Psoas muscle (tissue), 8 donors: ENCODE measurements at places on chromosomes 13 and 19. TPM values are rescaled to one million over a fixed set of nuclear protein-coding genes. Genes with fewer than 3 reads are reported as not detected.

DNA sequence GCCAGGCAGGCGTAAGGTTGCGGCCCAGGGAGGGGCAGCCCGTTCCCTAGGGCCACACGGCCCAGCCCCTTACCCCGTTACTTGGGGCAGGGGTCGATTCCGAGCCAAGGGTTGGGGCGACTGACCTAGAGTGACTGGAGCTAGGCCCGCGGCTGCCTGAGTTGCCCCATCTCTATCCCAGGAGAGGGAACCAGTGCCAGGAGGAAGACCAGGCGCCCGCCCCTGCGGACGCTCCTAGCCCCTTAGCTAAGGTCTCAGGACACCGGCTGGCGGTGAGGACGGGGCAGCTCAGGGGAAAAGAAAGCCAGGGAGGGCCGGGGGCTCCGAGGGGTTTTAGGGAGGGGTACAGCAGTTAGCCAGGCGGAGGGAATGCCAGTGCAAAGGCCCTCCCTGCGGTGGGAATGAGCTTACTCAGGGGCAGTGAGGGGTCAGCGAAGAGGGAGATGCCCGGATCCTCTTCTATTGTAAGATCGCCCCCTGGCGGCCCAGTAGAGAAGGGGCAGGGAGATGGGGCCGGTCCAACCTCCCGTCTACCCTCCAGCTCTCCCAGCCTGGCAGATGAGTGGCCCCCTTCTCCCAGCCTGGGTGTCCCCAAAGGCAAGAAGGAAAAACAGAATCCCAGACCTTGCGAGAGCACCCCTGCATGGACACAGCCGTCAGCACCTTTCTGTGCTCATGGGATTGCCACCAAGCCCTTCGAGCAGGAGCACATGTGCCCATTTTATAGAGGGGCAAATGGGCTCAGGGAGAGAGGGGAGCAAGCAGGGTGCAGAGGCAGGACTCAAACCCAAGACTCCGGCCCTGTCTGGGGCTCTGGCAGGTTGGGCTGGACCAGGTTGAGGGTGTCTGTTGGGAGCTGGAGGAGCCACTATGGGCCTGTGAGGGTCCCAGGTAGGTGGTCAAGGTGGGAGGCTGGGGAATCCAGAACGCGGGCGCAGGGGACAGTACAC is 16.3 kb downstream of the CILP2 start:
- H3K36me3 ChIP-seq, result no peaks in the 10 kb centered on the region
- DNase-seq, result no peak
- H3K4me3 ChIP-seq, result no peak overlapping the region

DNA sequence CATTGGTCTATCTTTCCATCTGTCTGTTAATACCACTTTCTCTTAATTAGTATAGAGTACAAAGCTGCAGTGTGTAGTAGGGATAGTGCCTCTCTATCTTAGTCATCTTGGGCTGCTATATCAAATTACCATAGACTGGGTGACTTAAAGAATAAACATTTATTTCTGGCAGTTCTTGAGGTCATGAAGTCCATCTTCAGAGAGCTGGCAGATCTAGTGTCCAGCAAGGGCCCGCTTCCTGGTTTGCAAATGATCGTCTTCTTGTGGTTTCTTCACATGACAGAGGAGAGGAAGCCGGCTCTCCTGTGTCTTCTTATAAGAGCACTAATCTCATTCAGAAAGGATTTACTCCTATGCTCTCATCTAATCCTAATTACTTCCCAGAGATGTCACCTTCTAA is 6.1 kb downstream of the ZNF700 start:
- no peak overlapping the region for H3K4me3 ChIP-seq
- DNase-seq, result no peak
- H3K4me1 ChIP-seq, result peaks cover 7% of the 10 kb centered on the region
- no peaks in the 10 kb centered on the region for H3K27me3 ChIP-seq
- peaks cover 3% of the 10 kb centered on the region for H3K36me3 ChIP-seq
- H3K27ac ChIP-seq, result no peak overlapping the region

GRCh38 chr19:29680447-29680846 is 15.2 kb downstream of the PLEKHF1 start:
- peak; percentile 85 for DNase-seq
- H3K27ac ChIP-seq, result peak overlapping the region; percentile 86
- H3K4me1 ChIP-seq, result peaks cover 77% of the 10 kb centered on the region
- H3K36me3 ChIP-seq, result no peaks in the 10 kb centered on the region
- no peaks in the 10 kb centered on the region for H3K27me3 ChIP-seq

- no peaks in the 10 kb centered on the region for H3K36me3 ChIP-seq
- H3K4me3 ChIP-seq, result no peak overlapping the region
Observed at GRCh38 chr13:26342898-26343297, 89.0 kb downstream of the CDK8 start.

DNA sequence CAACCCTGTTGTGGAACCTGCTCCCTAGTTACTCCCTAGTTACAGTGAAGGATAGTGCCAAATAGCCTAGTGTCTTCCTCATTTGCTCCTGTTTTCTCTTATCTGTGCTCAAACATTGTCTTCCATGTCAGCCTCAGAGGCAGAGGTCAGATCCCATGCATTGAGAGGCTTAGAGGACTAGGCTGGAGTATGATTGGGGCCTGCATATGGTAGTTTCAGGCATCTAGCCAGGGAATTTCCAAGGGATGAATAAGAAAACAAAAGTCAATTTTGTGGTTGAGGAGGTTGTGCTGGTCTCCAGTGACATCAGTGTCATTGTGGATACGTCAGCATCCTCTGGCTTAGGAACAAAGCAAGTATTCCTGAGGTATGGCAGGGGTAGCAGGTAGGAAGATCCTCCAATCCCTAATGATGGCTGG is 9.4 kb downstream of the ZNF546 start:
- peaks cover 62% of the 10 kb centered on the region for H3K36me3 ChIP-seq
- H3K27ac ChIP-seq, result no peak overlapping the region
- peaks cover 5% of the 10 kb centered on the region for H3K4me1 ChIP-seq
- H3K4me3 ChIP-seq, result no peak overlapping the region

- peaks cover 4% of the 10 kb centered on the region for H3K4me1 ChIP-seq
- peak overlapping the region; percentile 83 for H3K4me3 ChIP-seq
- peak; percentile 85 for DNase-seq
- no peaks in the 10 kb centered on the region for H3K27me3 ChIP-seq
- peak overlapping the region; percentile 79 for H3K27ac ChIP-seq
Observed at GRCh38 chr19:49361438-49362047, 673 bp downstream of the TEAD2 start.

DNA sequence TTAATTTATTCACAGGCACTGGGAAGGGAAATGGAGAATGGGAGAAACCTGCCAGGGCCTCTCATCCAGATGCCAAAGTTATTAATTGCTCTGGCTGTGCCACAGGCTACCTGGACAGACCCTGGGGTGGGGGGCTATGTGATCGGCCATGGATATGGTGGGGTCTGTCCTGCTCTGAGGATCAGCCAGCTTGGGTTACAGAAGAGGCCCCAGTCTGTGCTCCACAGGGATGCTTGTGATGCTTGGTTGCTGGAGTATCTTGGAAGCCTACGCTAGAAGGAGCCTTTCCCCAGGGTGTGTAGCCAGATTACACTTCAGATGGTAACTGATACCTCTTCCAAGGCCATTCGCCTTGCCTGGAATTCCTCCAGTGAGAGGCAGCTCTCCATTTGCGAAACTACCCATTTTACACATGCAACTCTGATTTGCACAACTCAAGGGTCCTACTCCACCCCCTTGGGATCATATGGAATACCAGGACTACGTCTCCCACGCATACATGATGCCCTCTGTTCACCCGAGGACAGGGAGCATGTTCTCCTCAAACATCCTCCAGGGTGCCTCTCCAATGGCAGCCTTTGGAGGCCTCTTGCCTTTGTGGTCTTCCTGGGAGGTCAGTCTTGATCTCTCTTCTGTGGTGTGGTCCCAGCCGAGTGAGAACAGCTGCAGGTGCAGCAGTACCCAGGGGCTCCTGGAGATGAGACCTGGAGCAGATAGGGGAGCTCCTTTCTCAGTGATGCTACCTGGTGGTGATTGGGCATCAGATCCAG is 186.6 kb upstream of the TSHZ3 start:
- no peak overlapping the region for H3K4me3 ChIP-seq
- no peak overlapping the region for H3K27ac ChIP-seq
- no peaks in the 10 kb centered on the region for H3K27me3 ChIP-seq
- H3K4me1 ChIP-seq, result no peaks in the 10 kb centered on the region

FAM216B gene
- not detected for total RNA-seq

DNA sequence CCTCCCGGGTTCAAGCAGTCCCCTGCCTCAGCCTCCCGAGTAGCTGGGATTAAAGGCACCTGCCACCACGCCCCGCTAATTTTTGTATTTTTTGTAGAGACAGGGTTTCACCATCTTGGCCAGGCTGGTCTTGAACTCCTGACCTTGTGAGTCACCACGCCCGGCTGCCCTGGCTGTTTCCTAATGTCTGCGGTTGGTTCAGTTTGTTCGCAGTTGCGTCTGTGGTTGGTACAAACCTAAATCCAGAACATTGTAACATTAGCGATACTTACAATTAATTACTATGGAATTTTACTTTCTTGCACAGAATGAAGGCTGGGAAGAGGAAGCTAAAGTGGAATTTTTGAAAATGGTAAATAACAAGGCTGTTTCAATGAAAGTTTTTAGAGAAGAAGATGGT is 38.1 kb downstream of the RNF17 start:
- H3K36me3 ChIP-seq, result no peaks in the 10 kb centered on the region
- no peak overlapping the region for H3K4me3 ChIP-seq
- H3K27me3 ChIP-seq, result no peaks in the 10 kb centered on the region
- H3K27ac ChIP-seq, result no peak overlapping the region

GRCh38 chr19:8158411-8159074 is 9.2 kb upstream of the FBN3 start:
- H3K27me3 ChIP-seq, result peaks cover under 1% of the 10 kb centered on the region
- no peak for DNase-seq
- no peak overlapping the region for H3K4me3 ChIP-seq
- H3K36me3 ChIP-seq, result no peaks in the 10 kb centered on the region

DNA sequence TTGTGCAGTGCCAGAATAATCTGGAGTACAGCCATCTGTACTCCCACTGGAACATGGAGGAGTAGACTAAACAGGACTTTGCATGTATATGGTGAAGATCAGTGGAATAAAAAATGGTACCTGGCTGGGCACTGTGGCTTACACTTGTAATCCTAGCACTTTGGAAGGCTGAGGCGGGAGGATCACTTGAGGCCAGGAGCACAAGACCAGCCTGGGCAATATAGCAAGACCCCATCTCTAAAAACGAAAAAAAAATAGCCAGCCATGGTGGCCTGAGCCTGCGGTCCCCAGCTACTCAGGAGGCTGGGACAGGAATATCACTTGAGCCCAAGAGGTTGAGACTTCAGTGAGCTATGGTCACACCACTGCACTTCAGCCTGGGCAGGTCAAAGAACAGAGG is 20.0 kb downstream of the UBA2 start:
- no peaks in the 10 kb centered on the region for H3K27me3 ChIP-seq
- no peak overlapping the region for H3K4me3 ChIP-seq
- H3K36me3 ChIP-seq, result peaks cover 100% of the 10 kb centered on the region
- no peaks in the 10 kb centered on the region for H3K4me1 ChIP-seq
- no peak for DNase-seq

MYO16 gene
- 0.46 TPM for total RNA-seq

GRCh38 chr13:94390881-94391280 is 88.6 kb downstream of the DCT start:
- no peak overlapping the region for H3K27ac ChIP-seq
- DNase-seq, result no peak
- H3K27me3 ChIP-seq, result no peaks in the 10 kb centered on the region
- H3K36me3 ChIP-seq, result no peaks in the 10 kb centered on the region
- no peak overlapping the region for H3K4me3 ChIP-seq
- H3K4me1 ChIP-seq, result no peaks in the 10 kb centered on the region

GRCh38 chr13:98549006-98549727 is 27.7 kb downstream of the STK24 start:
- H3K36me3 ChIP-seq, result no peaks in the 10 kb centered on the region
- DNase-seq, result no peak
- no peak overlapping the region for H3K4me3 ChIP-seq

GRCh38 chr13:95182570-95183265 is 118.5 kb downstream of the ABCC4 start:
- no peak for DNase-seq
- peaks cover 13% of the 10 kb centered on the region for H3K4me1 ChIP-seq
- H3K27ac ChIP-seq, result no peak overlapping the region
- no peak overlapping the region for H3K4me3 ChIP-seq
- H3K36me3 ChIP-seq, result no peaks in the 10 kb centered on the region
- H3K27me3 ChIP-seq, result no peaks in the 10 kb centered on the region

DNA sequence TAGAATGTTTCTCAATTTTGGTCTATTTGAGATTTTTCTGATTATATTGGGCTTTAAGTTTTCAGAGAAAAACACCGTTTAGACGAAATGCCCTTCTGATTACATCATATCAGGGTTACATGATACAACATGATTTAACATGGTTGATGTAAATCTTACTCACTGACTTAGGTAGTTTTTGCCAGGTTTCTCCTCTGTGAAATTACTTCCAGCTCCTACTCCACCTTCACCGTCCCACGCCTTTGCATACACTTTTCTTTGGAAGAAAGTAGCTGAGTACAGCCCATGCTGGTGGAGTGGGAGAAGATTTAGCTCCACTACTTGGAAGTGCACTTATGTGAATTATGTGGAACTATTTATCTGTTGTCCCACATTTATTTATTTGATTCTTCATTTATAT is 433.2 kb upstream of the KLHL1 start:
- no peak overlapping the region for H3K27ac ChIP-seq
- no peak for DNase-seq
- H3K27me3 ChIP-seq, result no peaks in the 10 kb centered on the region
- H3K4me3 ChIP-seq, result no peak overlapping the region
- no peaks in the 10 kb centered on the region for H3K36me3 ChIP-seq

GRCh38 chr13:93286047-93286446 is 59.4 kb downstream of the GPC6 start:
- no peak overlapping the region for H3K4me3 ChIP-seq
- no peaks in the 10 kb centered on the region for H3K36me3 ChIP-seq
- no peaks in the 10 kb centered on the region for H3K27me3 ChIP-seq
- DNase-seq, result no peak
- no peaks in the 10 kb centered on the region for H3K4me1 ChIP-seq
- no peak overlapping the region for H3K27ac ChIP-seq

DNA sequence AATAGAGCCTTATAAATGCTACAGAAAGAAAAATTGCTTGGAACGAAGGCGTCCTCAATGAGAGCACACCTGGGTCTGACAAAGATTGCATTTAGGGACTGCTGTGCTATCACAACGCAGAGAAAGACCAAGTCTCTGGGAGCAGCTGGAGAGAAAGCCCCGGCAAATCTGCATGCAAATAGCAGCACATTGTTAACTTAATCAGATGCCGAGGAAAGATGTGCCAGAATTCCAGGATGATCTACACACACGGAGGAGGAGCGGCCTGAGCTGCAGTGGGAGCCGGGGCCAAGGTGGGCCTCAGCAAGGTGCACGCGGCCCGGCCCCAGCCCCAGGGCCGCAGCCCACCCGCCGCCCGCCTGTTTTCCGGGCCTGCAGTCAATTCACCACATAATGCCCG is 1.4 kb downstream of the ZNF536 start:
- peaks cover 12% of the 10 kb centered on the region for H3K27me3 ChIP-seq
- no peak overlapping the region for H3K4me3 ChIP-seq
- H3K4me1 ChIP-seq, result no peaks in the 10 kb centered on the region
- no peak overlapping the region for H3K27ac ChIP-seq
- DNase-seq, result no peak
- H3K36me3 ChIP-seq, result no peaks in the 10 kb centered on the region

- peaks cover 2% of the 10 kb centered on the region for H3K27me3 ChIP-seq
- H3K4me3 ChIP-seq, result no peak overlapping the region
- DNase-seq, result peak; percentile 69
- peaks cover 11% of the 10 kb centered on the region for H3K4me1 ChIP-seq
Observed at GRCh38 chr19:485583-486236, 10.6 kb upstream of the MADCAM1 start.

GRCh38 chr19:17872251-17873001 is 681 bp downstream of the SLC5A5 start:
- H3K27me3 ChIP-seq, result peaks cover 74% of the 10 kb centered on the region
- H3K27ac ChIP-seq, result no peak overlapping the region
- H3K4me1 ChIP-seq, result no peaks in the 10 kb centered on the region
- no peak overlapping the region for H3K4me3 ChIP-seq
- DNase-seq, result no peak

GRCh38 chr13:90706631-90707030 is 640.9 kb upstream of the MIR17HG start:
- DNase-seq, result no peak
- no peaks in the 10 kb centered on the region for H3K27me3 ChIP-seq
- H3K4me1 ChIP-seq, result no peaks in the 10 kb centered on the region
- H3K4me3 ChIP-seq, result no peak overlapping the region
